Suprapubic skin (tissue), 4 donors: ENCODE measurements at places on chromosomes 3 and 15.

- no peak for DNase-seq
These were observed 408.6 kb downstream of the GBE1 start for GRCh38 chr3:81352867-81353266.

- DNase-seq, result no peak
These were observed 5.8 kb upstream of the PLOD2 start for GRCh38 chr3:146166826-146167225.

- DNase-seq, result peak; percentile 43
These were observed 2.0 kb upstream of the TM6SF1 start for GRCh38 chr15:83105440-83105839.

- no peak for DNase-seq
These were observed 66.3 kb upstream of the SLC25A26 start for GRCh38 chr3:66154444-66154861.
